ENCODE measurements at places on chromosomes 1 and 21.

GRCh38 chr1:10881046-10881445 is 84.6 kb upstream of the CASZ1 start:
- no peak for DNase-seq

GRCh38 chr1:236552901-236553300 is 29.1 kb downstream of the LGALS8 start:
- DNase-seq: no peak

GRCh38 chr1:182570611-182570970 is 18.5 kb downstream of the RNASEL start:
- DNase-seq: no peak

DNA sequence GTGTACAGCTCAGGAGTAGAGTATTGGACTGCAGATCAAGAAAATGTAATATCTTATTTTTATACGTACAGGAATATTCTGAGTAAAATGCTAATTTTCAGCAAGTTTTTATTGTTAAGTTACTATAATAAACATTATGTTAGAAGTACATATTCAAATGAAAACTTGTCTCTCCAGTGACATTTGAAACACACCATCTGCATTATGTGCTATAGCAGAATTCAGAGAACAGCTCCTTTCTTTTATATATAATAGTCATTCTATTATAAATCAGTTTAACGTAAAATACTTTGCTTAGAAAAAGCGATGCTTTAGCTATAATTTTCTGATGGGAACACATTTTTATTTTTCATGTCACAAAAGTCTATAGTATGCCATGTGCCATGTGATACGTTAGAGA is 249.0 kb downstream of the PTPRC start:
- no peak for DNase-seq

DNA sequence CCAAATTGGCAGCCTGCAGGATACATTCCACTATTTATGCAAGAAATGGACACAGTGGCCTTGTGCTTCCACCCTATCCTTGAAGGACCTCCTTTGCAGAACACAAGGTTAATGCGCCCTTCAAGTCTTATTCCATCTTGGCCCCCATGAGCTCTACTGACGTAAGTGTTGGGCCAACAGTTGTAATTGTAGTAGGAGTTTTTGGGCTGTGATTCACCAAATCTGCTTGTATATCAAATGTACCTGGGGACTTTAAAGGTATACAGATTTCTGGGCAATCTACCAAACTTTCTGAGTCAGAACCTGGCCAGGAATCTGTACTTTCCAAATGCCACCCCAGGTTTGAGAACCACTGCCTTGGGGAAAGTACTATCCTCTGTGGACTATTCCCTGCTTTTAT is 100.9 kb upstream of the MARK1 start:
- no peak for DNase-seq

DNA sequence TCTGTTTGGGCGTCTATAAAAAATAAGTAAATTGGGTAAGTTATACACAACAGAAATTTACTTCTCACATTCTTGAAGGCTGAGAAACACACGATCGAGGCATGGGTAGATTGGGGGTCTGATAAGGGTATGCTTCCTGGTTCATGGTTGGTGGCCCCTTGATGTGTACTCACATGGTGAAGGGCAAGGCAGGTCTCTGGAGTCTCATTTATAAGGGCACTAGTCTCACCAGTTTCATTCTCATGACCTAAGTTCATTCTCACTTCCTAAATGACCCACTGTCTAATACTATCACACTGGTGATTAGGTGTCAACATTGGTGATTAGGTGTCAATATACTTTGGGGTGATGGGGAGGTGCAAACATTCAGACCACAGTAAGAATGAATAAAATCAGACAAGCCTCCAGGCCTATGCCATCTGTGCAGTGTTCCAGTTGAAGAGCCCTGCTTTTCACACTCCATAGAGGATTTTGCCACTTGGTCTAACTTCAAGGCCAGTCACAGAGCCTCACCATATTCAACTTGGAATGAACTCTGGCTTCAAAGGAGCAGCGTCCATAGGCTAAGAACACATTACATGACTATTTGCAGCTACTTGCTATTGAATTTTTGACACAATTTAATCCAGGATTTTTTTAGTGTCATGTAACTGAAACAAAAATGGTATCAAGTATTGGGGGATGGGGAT is 2.5 kb upstream of the GBP4 start:
- DNase-seq: no peak
